ENCODE measurements at places on chromosomes 6 and 20.

- DNase-seq, result no peak
Measured at GRCh38 chr6:34378470-34378869, 14.0 kb downstream of the NUDT3 start.

DNA sequence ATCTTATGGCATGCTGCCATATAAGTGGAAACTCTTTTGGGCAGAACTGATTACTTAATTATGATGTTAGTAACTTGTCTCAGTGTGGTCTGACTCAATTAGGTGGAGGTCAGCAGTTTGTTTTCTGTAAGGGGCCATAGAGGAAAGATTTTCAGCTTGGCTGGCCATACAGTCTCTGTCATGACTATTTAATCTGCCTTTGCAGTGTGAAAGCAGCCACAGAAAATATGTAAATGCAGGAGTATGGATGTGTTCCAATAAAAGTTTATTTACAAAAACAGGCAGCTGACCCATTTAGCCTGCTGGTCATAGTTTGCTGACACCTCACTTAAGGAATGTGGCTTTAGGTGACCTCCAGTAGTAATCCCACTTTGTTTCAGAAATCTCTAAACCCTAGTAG lies 700.7 kb downstream of the EPM2A start:
- DNase-seq, result no peak

DNA sequence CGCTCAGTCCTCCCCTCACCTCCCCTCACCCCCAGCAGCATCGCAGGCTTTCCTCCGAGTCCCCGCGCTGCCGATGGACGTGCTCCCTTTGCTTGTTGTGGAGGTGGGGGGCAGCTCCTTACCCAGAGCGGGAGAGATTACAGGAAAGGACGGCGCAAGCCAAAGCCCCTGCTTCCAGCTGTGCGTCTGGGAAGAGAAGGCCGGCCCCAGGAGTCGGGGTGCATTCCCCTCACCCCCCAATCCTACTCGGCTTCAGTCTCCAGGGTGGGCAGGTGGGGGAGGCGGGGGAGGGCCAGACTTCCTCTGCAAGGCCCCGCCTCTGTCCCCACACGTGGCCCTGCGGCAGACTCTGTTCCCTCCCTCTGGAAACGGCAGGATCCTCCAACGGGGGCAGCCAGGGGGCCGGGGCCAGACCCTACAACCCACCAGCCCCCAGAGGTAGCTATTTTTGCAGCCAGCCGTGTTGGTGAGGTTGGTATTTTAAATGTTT lies 43.6 kb downstream of the NTSR1 start:
- no peak for DNase-seq

DNA sequence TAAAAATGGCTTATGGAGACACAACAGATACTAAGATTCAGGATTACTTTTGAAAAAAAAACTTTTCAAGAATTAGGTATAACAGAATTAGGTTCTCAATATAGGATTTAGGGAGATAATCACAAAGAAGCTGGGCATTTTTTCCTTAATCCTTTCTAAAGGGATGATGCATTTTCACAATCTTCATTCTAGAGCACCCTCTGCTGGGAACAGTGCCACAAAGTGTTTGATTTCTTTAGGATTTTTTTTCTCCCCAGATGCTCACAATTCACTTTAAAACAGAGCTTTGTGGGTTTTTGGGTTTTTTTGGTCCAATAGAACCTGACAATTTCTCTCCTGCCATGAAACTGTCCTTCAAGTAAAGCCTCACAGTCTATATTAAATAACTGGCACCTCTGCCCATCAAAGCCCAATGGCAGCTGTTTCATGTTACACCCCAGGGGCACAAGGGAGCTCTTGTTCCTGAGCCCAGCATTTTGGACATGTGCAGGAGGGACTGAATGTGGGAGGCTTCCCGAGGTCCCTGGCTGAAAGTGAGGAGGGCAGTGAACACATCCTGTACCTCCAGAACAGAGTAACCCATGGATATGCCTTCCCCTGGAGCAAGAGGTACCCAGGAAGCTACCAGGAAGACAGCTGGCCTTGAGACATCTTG lies 39.7 kb downstream of the PREP start:
- no peak for DNase-seq

- DNase-seq, result no peak
Measured at GRCh38 chr6:28407401-28407800, 7.9 kb upstream of the ZSCAN12 start.

DNA sequence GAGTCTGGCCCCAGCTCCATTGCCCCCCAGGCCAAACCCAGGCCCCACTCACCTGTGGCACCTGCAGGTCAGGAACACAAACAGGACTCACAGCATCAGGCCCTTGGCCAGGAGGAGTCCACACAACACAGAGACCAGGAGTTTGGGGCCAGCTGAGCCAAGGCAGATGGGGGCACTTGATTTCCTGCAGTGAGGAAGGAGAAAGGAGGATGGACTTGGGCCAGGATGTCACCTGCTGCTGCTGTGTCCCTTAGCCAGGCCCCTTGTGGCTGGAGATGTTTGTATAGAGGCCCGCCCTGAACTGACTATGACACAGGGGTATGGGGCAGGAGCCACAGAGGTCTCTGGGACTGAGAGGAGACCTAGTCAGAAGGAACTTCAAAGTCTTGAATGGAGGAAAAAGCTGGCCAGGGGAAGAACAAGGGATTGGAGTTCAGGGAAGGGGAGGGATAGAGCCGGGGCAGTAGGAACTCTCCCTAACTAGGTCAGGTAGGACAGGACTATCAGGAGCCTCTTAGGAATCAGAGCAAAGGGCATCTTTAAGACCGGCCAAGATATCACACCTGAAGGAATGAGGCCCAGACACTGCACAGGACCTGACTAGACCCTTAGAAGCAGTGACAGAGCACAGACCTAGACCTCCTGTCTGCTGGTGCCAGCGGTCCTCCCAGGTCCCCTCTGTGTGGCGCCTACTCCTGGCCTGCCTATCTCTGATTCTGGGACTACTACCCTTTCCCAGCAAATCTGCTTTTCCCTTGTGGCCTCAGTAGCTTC lies 8.8 kb upstream of the TREML2 start:
- no peak for DNase-seq

GRCh38 chr6:118755941-118756646 lies 104.7 kb upstream of the CEP85L start:
- DNase-seq, result no peak

GRCh38 chr6:41046084-41046483 lies 3.8 kb downstream of the TSPO2 start:
- DNase-seq, result no peak

DNA sequence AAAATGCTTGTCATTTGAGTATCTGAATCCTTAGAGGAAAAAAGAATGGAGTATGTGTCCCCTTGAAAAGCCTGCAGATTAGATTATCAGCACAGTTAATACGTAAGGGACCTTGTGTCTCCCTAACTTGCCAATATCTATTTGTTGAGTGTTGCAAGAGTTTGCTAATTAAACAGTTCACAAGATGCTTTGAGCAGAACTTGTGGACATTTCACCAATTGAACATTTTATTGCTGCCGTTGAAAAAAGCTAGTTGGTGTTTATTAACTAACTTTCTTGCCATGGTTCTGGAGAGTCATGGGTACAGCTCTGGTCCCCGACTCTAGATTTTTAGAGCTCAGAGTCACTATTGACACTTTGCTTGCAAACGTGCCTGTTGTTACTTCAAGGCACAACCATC lies 30.6 kb upstream of the PRDM1 start:
- DNase-seq, result no peak

DNA sequence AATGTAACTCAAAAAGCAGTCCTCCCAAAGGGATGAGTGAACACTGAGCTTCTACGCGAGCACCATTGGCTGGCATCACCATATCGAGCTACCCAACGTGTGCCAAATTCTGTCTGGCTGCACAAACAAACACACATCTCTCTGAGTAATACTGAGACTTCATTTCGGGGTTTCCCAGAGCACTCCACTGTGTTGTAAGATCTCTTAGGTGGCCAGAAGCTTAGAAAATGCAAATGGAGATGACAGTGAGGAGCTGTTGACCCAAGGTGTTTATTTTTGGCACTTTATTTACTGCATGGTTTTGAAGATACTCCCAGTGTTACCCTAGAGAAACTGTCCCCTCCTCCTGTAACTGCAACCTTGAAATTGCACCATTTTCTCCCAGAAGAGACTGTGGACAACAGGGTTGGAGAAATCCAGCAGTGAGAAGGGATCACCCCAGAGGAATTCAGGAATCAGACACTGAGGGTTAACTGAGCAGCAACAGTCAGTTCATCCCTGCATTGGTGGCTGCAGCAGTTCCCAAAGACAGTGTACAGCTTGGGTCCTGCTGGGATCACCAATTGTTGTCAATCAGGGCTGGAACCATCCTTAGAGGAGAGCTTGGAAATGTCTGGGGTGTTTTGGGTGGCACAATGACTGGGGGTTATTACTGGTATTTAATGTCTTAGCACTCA lies 1.0 kb upstream of the RIPOR2 start:
- no peak for DNase-seq

DNA sequence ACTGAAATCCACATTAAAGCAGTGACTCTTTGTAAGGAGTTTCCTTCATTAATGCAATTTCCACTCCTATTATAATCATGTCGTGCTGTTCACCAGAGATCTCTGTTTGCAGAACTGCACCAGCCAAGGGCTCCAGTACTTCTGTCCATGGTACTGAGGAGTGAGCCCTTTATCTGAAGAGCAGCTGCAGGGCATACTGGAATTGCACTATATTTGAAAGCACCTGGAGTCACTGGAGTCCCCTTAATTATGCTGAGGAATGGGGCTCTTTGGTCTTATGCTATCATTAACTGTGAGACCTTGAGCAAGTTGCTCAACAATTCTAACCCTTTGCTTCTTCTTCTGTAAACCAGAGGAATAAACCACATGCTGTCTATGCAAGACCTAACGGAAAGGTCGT lies 61.7 kb upstream of the NUP153 start:
- no peak for DNase-seq

DNA sequence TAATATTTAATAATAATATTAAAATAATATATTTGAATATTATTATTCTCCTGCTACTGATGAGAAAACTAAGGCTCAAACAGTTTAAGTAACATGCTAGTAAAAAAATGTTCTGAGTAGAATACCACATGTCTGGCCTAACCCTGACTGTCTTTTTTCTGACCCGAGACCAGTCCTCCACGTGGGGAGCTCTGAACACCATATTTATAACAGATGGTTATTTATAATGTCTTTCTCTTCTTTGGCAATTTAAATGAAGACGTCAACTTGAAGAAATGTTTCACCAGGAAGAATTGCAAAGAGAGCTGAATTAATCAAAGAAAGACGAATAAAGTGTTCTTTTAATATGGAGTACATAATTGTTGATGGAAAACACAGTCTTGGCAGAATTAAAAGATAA lies 82.0 kb downstream of the SLC22A3 start:
- no peak for DNase-seq

GRCh38 chr6:155400654-155400965 lies 55.0 kb downstream of the NOX3 start:
- DNase-seq, result no peak

GRCh38 chr6:169935861-169936260 lies 184.4 kb downstream of the ERMARD start:
- DNase-seq, result no peak

DNA sequence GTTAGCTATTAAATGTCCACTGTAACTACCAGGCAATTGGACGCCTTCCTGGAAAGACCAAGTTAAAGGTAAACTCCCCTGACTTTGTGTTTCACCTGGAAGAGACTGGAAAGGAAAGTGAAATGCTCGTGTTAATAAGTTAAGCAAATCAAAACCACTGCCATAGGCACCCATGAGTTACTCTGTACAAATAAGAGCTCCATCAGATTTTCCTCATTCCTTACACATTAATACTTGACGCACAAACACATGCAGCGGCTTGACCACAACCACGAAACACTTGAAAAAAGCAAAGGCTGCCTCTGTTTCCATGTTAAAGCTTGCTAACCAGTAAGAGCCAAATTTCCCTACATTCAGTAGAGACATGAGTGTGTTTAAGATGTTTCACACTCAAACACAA lies 19.8 kb downstream of the GCM1 start:
- DNase-seq, result no peak

DNA sequence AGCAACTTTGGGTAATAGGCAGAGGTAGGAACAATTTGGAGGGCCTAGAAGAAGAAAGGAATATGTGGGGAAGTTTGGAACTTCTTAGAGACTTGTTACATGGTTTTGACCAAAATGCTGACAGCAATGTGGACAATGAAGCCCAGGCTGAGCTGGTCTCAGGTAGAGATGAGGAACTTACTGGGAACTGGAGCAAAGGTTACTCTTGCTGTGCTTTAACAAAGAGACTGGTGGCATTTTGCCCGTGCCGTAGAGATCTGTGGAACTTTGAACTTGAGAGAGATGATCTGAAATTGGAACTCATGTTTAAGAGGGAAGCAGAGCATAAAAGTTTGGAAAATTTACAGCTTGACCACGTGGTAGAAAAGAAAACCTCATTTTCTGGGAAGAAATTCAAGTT lies 28.3 kb upstream of the TMEM200A start:
- no peak for DNase-seq

- DNase-seq, result no peak
Measured at GRCh38 chr6:150761771-150762170, 103.7 kb upstream of the MTHFD1L start.

- no peak for DNase-seq
Measured at GRCh38 chr20:61173267-61173666, 78.8 kb upstream of the CDH4 start.

DNA sequence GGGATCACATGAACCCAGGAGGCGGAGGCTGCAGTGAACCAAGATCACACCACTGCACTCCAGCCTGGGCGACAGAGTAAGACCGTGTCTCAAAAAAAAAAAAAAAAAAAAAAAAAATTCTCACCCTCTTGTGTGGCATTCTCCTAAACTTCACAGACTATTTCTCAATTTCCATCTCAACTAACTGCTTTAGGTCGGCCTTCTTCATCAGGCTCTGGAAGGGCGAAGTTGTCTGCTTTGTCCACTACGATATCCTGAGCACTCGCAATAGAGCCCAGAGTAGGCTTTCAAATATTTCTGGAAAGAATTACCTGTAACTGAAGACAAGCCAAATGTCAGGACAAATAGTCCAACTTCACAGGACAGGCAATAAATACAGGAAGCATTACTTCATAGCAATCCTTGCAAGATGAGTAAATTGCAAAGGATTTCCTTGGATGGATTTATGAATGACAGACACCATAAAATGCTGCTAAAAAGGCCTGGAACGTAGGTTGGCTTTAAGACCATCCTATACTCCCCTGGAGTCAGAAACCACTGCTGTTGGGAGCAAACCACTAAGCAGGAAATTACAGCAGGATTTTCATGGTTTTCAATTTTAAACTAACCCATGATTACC lies 116.3 kb upstream of the SLC2A12 start:
- DNase-seq, result no peak

All from D721Med (cell line).